A549 treated with RU486 at 1 μM for 4 hours (cell line): ENCODE measurements at places on chromosomes 5 and 9. TPM values are rescaled to one million over a fixed set of nuclear protein-coding genes. Genes with fewer than 3 reads are reported as not detected.

Gene ATP10B
- total RNA-seq, result not detected in 5 replicates

Gene NEURL1B
- 2.1 to 3.5 TPM (median 2.7 TPM) in 5 replicates for total RNA-seq

Gene SARDH
- 0.05 to 0.18 TPM (median 0.07 TPM) in 3 of 5 replicates, not detected in the others for total RNA-seq

Gene ZNF169
- total RNA-seq, result 1.4 to 2.4 TPM (median 1.7 TPM) in 5 replicates

Gene LEAP2
- 0.56 to 1.1 TPM (median 0.76 TPM) in 5 replicates for total RNA-seq

Gene CER1
- not detected in 5 replicates for total RNA-seq

Gene RGS7BP
- total RNA-seq, result not detected in 5 replicates

Gene SPAG8
- total RNA-seq, result 0.26 to 0.47 TPM (median 0.41 TPM) in 5 replicates

Gene KCTD16
- 0.02 to 0.08 TPM (median 0.04 TPM) in 4 of 5 replicates, not detected in the other for total RNA-seq

Gene ABO
- not detected in 5 replicates for total RNA-seq

Gene SPINK7
- total RNA-seq, result not detected in 5 replicates

Gene RMRP
- total RNA-seq, result 8.3 to 13.4 TPM (median 12.5 TPM) in 3 of 5 replicates, not detected in the others

Gene ARSI
- total RNA-seq, result 31.9 to 48.3 TPM (median 37.1 TPM) in 5 replicates

Gene TSSK1B
- total RNA-seq, result not detected in 5 replicates

Gene HAPLN1
- not detected in 5 replicates for total RNA-seq

Gene GAPT
- not detected in 5 replicates for total RNA-seq

Gene PDE6A
- total RNA-seq, result 0.07 to 0.18 TPM (median 0.12 TPM) in 5 replicates

Gene SH2D3C
- total RNA-seq, result 0.06 to 0.11 TPM (median 0.07 TPM) in 3 of 5 replicates, not detected in the others

Gene OR1L4
- not detected in 5 replicates for total RNA-seq

Gene FOXD4L6
- total RNA-seq, result 0.11 TPM in 1 of 5 replicates, not detected in the others

Gene CACNA1B
- total RNA-seq, result 0.02 to 0.08 TPM (median 0.05 TPM) in 5 replicates

Gene NUP188
- total RNA-seq, result 36.0 to 42.3 TPM (median 38.6 TPM) in 5 replicates

Gene GABRA6
- total RNA-seq, result not detected in 5 replicates
